ENCODE measurements at places on chromosomes 3 and 15.

- DNase-seq = no peak
Measured at GRCh38 chr3:154059833-154060232, 61.4 kb upstream of the ARHGEF26 start.

- DNase-seq = peak; percentile 51
Measured at GRCh38 chr15:42084465-42085235, 9.7 kb downstream of the PLA2G4D start.

GRCh38 chr15:39592500-39592899, 11.6 kb downstream of the THBS1 start:
- no peak for DNase-seq

DNA sequence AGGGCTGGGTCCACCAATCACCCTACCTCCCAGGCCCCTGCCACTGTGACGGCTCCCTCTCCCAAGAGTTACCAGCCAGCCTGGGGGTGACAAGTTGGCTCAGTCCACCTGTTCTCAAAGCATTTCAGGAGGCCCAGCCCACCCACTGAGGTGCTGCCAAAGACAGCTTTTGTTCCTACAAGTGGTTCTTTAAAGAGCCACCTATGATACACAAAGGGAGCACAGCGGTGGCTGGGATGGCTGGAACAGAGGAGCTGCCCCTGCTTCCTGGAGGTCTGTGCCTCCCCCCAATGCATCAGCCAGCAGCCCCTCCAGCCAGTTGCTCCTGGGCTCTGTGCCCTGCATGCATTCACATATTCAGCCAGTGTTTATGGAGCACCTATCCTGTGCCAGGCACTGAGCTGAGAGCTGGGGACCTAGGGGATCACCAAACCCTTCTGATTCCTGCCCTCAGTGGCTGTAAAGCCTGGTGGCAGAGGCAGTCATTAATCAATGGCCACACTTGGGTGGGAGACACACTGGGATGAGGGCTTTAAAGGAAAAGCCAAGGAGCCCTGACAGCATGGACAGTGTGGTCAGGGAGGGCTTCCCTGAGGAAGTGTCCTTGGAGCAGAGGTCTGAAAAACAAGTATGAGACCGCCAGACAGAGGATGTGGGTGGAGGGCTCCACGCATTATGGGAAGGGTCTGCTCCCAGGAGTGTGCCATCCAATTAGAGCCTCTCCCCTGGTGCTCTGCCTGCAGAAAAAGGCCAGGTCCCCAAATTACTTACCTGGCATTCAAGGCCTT, 107.1 kb upstream of the LINGO1 start:
- DNase-seq = no peak

DNA sequence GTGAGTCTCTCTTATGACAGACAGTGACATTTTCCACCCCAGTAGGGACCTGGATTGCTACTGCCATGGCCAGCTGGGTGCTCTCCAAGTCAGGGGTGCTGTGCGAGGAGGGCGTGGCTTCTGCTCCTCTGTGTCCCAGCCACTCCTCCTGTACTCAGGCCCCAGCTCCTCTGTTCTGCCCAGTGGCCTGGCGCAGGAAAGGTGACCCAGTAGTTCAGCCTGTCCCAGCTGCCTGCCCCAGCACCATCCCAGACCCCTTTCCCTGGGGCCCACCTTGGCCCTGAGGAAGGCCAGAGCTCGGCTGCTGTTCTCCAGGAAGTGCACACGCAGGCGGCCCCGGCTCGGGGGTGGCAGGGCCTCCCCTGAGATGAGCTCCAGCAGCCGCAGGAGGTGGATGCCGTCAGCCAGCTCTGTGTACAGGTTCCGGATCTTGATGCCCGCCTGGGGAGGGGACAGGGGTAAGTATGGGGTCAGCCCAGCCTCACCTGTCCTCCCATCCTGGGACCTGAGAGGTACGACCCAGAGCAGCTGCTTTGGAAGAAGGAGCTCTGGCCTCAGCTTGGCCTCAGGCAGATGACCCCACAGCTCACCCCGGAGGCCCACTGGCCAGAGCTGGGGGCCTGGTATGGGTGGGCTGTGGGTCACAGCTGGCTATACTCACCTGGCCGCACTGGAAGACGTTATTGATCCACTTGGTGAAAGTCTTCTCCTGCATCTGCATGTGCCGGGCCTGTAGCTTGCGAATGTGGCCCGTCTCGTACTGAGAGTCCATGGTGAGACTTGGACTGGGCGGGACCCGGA, 1.0 kb downstream of the SPTBN5 start:
- DNase-seq = peak; percentile 66

GRCh38 chr3:131386429-131387165, 5.0 kb downstream of the NUDT16 start:
- DNase-seq = no peak

DNA sequence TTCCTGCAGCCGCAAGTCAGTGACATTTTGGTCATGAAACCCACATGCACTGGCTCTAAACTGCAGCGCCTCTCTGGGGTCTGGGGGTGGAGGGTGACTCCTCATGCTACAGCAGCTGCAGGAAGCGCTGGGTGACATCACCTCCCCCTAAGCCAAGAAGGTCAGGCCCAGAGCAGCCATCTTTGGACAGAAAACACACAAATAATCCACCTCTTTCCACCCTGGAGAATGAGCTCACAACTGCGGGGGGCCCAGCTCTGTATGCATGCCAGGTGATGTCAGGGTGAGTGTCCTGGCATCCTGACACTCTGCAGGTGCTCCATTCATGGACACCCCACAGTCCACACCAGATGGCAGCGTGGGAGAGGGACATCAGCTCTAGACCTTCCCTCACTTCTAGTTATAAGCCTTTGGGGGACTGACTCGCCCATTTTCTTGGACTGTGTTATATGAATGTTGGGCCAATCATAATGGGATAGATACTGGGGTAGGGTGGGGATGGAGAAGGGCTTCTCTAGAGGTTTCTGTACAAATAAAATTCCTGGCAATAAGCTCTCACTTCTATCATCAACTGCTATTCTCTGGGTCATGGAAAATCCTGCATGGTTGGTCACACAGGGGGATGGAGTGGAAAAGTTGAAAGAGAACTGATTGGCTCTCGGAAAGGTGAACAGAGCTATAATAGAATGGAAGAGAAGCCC, 70.7 kb upstream of the THBS1 start:
- no peak for DNase-seq

- DNase-seq = no peak
Measured at GRCh38 chr3:10456981-10457380, 48.4 kb downstream of the ATP2B2 start.

DNA sequence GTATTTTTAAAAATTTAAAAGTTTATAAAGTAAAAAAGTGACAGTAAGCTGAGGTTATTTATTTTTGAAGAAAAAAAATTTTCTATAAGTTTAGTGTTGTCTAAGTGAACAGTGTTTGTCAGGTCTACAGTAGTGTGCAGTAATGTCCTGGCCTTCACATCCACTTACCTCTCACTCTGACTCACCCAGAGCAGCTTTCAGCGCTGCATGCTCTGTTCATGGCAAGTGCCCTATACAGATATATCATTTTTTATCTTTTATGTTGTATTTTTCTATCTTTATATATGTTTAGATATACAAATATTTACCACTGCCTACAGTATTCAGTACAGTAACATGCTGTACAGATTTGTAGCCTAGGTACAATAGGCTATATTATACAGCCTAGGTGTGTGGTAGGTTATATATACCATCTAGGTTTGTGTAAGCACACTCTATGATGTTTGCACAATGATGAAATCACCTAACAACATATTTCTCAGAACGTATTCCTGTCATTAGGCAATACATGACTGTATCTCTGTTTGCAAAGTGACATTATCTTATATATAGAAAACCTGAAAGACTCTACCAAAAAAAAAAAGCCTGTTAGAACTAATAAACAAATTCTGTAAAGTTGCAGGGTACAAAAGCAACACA, 75.9 kb upstream of the TMC3 start:
- no peak for DNase-seq

GRCh38 chr3:129577925-129578786, 28.3 kb downstream of the PLXND1 start:
- DNase-seq = no peak

DNA sequence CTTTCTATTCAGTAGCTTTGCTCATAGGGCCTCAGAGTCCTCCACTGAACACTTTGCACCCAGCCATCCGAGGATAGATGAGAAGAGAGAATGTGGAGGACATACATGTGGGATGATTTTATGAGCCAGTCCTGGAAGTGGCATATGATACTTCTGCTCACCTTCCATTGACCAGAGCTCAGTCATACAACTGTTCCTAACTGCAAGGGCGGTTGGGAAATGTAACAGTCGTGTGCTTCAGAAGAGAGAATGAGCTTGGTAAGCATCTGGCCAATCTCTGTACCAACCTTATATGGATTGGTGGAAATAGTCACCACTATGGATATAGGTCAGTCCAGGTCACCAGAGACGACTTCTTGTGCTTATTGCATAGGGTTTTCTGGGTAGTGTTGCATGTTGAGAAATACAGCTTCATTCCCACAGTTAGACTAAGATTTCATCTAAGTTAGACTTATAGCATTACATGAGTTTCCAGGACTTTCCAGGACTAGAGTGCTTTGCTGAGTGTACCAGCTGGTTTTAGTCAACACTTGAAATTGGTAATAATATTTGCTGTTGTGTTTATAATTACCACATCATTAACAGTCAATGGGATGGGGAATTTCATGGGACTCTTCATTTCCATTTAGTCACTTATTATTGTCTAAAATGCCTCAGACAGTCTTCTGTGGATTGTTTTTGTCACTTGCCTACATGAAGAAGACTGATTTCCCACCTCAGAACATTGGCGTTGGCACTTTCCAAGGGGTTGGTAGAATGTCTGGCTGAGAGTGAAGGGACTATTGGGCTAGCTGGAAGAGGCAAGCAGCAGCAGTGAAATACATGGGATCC, 214.5 kb upstream of the ROPN1 start:
- no peak for DNase-seq

GRCh38 chr15:64138331-64138941, 13.1 kb upstream of the SNX22 start:
- no peak for DNase-seq

GRCh38 chr3:9136746-9137465, 112.5 kb downstream of the SRGAP3 start:
- DNase-seq = no peak

- no peak for DNase-seq
Measured at GRCh38 chr3:126423191-126424038, 28.7 kb downstream of the CFAP100 start.

DNA sequence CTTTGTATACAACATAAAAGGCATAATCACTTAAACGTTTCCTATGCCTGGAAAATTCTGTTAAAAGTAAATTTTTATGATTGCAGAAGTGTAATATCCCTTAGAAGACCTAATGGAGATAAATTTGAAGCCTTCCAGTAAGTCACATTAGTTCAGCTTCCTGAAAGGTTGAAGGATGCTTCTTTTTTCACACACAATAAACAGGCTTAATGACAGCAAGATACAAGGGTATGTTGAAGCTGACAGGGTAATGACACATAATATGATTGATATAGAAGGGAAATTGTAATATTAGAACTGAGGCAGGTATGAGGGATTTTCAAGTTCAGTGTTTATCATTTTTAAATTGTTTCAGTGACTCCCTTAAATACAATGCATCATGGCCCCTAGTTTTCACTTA, 161.8 kb upstream of the NAALADL2 start:
- no peak for DNase-seq

DNA sequence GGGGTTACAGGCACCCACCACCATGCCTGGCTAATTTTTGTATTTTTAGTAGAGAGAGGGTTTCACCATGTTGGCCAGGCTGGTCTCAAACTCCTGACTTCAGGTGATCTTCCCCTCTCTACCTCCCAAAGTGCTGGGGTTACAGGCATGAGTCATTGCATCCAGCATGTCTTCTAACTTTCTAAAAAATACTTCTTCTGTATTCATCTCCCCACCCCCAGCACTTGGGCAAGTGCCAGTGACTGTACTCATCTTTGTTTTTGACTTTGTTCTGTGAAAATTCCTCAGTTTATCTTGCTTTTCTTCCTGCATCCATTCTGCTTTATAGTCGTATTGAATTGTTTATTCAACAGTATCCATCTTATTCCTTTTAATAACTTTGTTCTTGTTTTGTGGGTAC, 47.6 kb downstream of the ARIH1 start:
- DNase-seq = no peak

DNA sequence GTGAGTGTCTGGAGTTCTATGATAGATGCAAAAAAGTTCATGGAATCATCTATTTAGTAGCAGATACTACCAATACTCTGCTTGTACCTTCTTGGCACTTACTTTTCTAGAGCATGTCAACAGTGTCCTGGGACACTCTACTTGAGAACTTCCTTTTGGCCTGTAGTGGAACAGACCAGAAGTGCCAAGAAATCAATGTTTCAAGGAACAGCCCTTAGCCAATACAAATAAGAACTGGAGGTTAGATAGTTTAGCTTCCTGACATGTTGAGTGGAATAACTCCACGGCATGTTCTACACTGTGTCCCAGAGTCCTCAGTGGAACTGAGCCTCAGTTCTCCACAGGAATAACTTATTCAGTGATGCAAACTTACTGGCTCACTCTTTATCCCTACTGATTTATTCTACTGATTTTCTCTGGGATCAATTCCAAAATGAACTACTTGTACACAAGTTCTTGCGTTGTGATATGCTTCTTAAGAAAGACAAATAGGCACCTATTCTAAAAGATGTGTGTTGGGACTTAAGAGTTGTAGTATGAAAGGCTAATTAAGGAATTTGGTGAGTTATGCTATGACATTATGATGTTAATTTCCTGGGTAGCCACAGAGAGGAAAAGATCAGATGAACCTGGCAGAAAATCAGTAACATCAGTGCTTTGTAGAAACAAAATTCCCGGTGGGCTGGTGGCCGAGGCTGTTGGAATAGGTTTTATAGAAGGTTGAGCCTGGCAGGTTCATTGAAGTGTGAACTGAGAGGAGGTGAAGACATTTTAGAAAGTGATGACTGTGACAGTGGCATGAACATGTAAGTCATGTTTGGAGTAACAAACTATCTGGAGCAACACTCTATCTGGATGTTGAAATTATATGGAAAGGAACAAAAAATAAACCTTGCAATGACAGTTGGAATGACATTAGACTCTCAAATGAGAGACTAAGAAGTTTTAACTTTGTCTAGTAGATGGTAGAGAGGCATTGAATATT, 101.8 kb upstream of the RBMS3 start:
- no peak for DNase-seq

DNA sequence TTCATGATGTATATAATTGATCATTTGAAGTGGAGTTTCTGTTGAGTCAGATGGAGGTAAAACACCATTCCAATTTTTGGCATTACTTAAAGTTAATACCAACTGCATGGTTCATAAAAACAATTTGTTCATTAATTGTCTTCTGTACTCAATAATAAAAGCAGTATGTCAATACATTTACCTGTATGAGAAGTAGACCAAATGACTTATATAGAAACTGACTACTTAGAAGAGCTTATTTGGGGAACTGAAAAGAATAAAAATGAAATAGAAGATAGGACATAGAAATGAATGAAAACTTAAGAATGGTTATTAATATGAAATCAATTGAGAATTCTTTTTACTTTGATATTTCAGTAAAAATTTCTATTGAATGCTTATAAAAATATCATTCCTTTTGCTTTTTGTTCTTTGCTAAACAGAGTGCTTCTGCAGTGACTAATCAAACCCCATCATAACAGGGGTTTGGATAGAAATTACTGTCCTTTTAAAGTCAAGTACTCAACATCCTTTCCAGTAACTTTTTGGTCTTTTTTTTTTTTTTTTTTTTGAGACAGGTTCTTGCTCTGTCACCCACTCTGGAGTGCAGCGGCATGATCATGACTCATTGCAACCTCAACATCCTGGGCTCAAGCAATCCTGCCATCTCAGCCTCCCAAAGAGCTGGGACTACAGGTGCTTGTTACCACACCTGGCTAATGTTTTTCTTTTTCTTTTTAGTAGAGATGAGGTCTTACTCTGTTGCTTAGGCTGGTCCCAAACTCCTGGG, 6.5 kb upstream of the CRYBG3 start:
- DNase-seq = no peak

- DNase-seq = peak; percentile 37
Measured at GRCh38 chr15:85865070-85865684, 70.5 kb upstream of the KLHL25 start.
